ENCODE measurements at places on chromosomes 2 and 18.

GRCh38 chr18:39840856-39841481, 2114.1 kb upstream of the PIK3C3 start:
- no peak for DNase-seq

GRCh38 chr2:62413116-62413663, 92.8 kb downstream of the TMEM17 start:
- no peak for DNase-seq

DNA sequence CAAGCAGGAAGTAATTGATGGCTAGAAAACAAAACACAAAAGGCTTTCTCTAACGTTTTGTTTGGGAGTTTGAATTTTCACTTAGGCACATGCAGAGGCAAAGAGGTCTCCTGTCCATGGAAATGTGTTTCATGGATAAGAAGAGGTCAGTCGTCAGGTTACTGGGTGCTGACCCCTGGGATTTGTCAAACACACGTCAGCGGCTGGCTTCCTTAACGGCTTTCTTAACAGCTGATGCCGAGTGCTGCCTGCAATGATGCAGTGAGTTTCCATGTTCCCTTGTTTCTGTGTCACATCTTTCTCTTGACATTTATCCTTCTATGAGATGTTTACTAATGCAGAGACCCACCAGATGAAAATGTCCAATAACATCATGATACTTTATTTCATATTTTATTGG, 31.7 kb downstream of the GPR39 start:
- DNase-seq, result no peak

- DNase-seq, result no peak
Measured at GRCh38 chr2:120480346-120480902, 134.5 kb downstream of the INHBB start.

DNA sequence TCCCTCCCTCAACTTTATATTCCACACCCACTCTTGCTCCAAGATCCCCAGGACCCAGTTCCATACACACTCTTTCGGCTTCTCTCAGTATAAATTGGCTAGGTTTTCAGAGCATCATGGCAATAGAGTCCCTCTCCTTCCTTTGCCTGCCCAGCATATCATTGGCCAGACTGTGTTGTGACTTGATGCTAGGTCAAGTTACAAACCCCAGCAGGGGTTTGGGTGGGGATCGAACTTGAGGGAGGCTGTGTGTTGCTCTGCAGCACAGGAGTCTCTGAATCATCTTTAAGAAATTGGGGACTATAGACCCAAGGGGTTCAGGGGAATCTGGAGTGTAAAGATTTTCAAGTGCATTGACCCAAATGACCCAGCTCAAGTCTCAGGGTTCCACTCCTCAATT, 477.5 kb upstream of the MEIS1 start:
- no peak for DNase-seq

DNA sequence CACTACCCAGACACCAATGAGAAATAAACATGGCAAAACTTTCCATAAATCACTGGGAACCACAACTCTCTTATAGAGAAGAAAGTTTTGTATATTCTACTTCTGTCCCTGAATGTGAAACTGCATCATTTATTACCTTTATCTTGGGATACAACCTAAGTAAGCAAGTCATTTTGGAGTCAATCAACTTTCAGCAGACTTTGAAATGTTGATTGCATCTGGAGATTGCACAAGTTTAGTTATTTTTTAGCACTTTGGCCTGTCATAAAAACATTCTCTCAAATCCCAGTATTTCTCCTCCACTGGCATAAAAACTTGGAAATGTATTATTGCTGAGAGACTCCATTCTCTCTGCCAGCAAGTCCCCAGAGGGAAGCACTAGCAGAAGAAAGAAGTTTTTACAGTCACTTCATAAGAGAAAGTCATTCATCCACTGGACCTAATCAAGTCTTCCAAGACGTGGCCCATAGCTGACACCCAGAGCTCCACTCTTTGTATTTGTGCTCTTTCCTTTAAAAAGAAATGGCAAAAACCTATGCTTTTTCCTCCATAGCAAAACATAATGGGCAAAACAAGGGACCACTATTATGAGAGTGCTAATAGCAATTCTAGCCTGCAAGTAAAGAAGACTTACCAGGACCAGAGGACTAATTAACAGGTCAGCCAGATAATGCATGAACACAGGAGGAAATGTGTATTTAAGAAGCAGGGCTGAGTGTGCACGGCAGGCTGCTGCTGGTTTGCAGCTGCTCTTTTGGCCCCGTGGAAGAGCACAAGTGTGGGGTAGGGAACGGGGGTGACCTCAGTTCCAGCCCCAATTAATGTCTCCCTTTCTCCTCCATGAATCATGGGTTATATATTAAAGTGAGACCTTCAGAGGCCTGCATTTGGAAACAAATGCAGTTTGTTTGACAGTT, 171.5 kb downstream of the INO80D start:
- DNase-seq, result no peak

GRCh38 chr2:231707625-231707926, 749 bp upstream of the PTMA start:
- no peak for DNase-seq

All from HuH-7 (cell line).